ENCODE measurements at places on chromosomes 6 and 20.

DNA sequence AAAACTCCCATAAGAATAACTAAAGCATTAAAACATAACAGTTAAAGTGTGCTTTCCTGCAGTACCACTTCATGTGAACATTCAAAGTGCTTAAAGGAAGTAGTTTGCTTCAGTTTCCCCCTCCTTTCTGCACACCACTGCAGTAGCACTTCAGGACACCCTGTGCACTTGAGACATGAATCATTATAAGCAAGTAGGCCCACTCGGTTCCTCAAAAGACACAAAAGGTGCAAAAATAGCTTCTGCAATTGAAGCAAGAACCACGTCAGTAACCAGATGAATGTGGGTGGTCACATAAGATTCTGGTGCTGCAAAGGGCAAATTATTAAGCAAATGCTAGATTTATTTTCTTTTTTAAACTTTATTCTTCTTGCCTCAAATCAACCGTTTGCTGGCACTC is 160.6 kb downstream of the HIVEP2 start:
- no peak for DNase-seq

- DNase-seq: no peak
Measured at GRCh38 chr20:60718743-60719480, 533.1 kb upstream of the CDH4 start.

DNA sequence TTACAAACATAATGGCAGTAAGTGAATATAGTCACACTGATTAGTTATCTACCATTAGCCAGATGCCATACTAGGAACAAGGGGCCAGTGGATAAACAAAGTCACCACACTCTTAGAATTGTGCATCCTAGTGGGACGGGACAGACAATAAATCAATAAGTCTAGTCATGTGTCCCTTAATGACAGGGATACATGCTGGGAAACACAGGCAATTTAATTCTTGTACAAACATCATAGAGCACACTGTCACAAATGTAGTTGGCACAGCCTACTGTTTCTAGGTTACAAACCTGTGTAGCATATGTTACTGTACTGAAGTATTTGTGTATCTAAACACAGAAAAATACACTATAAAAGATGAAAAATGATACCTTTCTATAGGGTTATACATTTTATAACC is 123.0 kb upstream of the FAM184A start:
- DNase-seq: no peak

GRCh38 chr6:80579391-80580023 is 473.0 kb downstream of the BCKDHB start:
- DNase-seq: no peak

DNA sequence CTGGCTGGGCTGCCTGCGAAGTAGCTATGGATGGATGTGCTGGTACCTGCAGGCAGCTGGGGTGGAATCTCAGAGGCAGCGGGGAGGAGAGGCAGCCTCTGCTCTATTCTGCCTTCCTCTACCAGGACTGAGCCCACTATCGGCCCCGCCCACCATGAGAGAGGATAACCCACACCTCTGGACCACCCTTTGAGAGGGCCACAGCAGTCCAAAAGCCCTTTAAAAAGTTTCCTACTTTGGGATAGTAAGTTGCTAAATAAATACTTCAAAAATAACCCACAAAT is 36.1 kb downstream of the EZR start:
- no peak for DNase-seq

DNA sequence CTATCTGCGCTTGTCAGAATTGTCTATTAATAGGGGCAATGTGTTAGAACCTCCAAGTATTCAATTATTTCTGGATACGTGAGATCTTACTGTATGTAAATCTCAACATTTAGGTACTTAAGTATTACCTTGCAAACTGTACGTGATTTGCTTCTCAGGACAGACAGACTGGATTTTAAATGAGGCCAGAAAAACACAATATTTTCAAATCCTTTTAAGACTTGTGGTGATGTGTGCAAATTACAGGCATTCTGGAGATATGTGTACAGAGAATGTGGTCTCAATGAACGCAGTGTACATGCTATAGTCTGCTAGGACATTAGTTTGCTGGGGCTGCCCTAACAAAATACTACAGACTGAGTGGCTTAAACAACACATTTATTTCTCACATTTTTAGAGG is 16.9 kb downstream of the CCR6 start:
- no peak for DNase-seq

GRCh38 chr20:40008177-40008576 is 680.9 kb downstream of the MAFB start:
- DNase-seq: peak; percentile 56

DNA sequence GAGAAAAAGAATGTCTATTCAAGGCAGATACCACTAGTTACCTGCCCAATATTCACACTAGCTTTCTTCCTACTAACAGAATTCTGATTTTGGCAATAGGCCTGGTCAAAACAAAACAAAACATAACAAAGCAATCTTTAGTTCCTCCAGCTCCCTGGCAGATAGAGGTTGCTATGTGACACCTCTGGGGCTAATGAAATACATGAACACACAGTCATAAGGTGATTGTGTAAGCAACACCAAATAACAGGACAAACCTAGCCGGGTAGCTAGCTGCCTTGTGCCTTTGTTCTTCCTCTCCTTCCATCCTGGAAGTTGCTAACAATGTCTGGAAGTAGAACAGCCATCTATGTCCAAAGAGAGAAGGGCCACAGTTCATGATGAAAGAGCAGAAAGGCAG is 6.0 kb upstream of the HMGN3 start:
- DNase-seq: no peak

DNA sequence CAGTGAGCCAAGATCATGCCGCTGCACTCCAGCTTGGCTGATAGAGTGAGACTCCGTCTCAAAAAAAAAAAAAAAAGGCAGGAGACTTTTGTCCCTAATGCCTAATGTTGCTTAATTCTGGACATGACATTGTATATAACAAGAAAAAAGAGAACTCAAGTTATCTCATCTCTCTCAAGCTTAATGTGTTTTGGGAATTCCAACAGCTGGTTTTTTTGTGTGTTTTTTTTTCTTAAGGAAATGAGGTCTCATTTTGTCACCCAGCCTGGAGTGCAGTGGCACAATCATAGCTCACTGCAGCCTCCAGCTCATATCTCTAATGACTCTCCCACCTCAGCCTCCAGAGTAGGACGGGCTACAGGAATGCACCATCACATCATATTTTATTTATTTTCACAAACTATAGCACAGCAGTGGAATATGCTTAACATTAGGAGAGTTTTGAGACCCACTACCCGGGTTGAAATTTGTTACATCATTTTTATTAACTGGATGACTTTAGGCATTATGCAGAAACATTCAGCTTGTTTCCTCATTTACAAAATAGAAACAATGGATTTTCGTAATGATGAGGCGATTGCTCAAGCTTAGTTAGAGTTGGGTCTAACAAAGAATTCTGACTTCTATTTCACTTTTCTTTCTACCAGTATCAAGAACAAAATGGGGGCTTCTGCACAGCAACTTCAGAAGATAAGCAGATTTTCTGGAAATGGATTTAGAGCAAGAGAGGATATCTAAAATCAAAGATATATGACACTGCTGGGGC is 104.1 kb upstream of the BTN3A2 start:
- DNase-seq: no peak

DNA sequence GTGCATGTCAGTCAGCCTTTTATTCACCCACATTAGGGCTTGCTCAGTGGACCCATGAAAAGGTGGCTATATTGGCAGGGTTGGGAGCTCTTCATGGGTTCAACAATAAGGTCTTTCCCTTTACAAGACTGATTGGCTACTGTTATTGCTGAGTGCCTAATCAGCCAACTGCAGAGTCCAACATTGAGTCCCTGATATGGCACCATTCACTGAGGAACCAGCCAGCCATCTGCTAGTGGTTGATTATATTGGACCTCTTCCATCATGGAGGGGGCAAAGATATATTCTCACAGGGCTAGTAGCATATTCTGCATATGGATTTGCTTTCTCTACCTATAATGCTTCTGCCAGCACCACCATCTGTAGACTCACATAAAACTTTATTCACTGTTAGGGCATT is 69.9 kb downstream of the CDKAL1 start:
- no peak for DNase-seq

- no peak for DNase-seq
Measured at GRCh38 chr20:18676396-18676795, 88.5 kb downstream of the DTD1 start.

DNA sequence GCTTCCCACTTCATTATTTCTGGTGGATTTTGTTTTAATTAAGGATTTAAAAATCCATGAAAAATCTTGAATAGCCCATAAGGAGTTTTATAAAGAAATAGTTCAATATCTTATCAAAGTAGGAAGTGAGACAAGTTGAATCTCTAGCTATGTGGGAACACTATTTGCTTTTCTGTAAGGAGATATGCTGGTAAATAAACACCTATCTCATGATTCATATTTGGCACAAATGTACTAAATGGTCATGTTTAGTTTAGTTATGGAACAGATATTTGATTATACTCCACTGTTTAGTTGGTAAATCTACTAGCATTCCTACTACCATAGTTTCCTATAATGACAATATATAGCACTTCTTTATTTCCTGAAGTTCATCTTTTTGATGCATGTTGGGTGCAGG is 239.9 kb upstream of the CEP162 start:
- no peak for DNase-seq

DNA sequence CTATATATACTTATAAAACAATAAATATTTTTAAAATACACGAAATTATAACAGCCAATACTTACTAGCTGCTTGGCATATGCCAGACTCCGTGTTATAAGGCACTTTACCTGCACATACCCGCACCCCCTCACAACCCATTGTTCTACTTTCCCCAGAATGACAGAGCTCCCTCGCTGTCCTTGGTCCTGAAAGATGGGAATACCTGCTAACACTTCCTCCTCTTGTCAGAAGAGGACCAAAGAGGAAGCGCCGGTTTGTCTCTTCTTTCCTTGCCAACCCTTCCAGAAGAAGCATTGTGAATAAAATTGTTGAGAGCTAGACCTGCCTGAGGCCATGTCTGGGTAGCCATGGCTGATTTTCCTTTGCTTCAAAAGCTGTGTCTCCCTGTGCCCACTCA is 149.3 kb downstream of the PTPRT start:
- DNase-seq: no peak

GRCh38 chr6:94300424-94301144 is 881.2 kb upstream of the EPHA7 start:
- no peak for DNase-seq

DNA sequence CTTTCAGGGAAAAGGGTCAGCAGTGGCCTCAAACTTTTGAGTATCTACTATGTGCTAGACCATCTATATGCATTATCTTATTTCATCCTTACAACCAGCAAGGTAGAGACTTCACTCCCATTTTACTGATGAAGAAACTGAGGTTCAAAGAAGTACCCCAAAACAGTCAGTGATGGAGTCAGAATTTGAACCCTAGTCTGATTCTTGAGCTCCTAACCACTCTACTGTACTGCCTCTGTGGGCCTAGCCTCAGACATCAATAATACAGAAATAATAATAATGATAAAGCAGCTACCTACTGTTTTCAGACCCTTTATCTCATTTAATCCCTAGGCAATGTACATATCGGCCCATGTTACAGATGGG is 8.4 kb downstream of the ADA start:
- no peak for DNase-seq

DNA sequence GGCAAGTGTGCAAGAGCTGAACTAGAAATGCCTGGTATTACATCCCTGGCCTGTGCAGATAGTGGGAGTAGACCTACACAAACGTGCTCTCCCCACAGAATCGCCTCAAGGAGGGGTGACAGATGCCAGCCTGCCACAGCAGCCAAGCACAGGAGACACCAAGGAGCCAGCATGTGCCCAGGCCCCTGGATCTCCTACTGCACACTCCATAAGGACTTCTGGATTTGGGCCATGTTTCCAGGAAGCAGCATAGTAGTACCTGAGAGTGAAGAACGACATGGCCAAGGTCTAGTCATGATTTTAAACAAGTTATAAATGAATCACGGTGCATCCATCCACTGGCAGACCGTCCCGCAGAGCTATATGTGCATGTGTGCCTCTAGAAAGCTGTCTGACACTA is 232.2 kb downstream of the SYNDIG1 start:
- DNase-seq: no peak

DNA sequence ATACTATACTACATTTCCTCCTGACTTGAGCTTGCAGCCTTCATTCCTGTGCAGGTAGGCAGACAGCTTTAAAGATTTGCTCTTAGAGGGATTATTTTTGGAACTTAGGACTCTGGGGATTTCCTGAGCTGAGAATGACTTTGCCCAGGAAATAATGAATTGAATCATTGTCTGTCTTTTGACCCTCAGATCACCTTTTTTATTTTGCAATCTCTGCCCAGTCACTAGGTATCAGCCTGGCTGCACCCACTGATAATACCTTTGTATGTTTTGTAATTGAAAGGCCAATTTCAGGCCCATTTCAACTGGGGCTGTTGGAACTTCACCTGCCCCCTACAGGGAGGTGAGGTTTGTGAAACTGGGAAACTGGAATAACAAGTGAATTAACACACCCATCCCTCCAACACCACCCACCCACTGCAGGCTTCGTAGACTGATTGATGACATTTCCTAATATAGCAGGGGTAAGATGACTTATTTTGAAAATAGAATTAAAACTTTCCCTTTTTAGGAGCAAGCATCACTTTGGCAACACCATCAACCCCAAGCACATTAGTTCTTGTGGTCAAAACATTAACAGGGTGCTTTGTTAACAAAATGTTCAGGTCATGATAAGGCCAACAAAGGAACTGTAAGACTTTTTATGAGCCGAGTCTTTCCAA is 157.1 kb upstream of the CENPW start:
- no peak for DNase-seq

DNA sequence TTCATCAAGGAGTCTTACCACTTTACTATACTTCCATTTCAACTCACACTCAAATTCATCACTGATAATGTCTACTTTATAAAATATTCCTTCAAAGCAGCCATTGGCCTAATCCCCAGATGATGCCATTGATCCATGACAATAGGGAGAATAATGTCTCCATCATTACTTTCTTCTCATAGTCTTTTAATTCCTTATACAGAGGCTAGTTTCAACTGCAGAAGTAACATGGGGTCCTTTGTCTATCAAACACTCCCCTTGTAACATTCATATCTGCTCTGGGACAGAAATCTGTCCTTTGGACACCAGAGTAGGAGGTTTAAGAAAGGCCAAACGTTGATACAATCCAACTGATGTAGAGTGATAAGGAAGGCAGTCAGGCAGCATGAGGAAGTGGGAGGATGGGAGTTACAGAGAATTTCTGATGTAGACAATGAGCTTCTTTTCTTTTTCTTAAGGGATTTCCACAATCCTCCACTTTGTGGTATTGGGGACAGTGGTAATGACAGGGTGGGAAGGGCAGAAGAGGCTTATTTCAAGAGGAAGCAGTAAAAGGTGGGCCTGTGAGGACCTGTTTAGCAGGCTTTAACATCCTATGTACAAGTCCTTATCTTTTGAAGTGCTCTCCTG is 18.9 kb upstream of the HLA-DOA start:
- DNase-seq: no peak

- peak; percentile 55 for DNase-seq
Measured at GRCh38 chr20:51565298-51566144, 23.0 kb upstream of the NFATC2 start.

- no peak for DNase-seq
Measured at GRCh38 chr6:74768120-74768519, 437.7 kb downstream of the COL12A1 start.
